ENCODE measurements at places on chromosomes 5 and 9.

GRCh38 chr5:149616727-149617285 is 35.5 kb downstream of the ARHGEF37 start:
- DNase-seq = peak; percentile 55

GRCh38 chr5:142357469-142358090 is 32.8 kb upstream of the SPRY4 start:
- peak; percentile 10 for DNase-seq

DNA sequence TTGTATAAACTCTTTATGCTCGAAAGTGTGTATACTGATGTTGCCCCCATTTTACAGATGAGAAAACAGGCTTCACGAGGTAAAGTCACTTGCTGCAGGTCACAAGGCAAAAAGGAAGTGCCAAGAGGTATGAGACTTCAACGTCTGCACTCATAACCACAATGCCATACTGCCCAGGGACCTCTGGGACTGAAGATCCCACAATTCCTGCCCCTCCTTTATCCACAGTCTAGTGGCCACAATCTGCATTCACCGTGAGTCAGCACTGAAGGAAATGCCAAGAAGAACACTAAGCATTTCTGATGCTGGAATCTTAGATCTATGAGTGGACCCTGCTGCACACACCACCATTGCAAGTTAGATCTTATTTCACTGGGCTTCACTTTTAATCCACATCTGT is 37.3 kb downstream of the MED27 start:
- no peak for DNase-seq

DNA sequence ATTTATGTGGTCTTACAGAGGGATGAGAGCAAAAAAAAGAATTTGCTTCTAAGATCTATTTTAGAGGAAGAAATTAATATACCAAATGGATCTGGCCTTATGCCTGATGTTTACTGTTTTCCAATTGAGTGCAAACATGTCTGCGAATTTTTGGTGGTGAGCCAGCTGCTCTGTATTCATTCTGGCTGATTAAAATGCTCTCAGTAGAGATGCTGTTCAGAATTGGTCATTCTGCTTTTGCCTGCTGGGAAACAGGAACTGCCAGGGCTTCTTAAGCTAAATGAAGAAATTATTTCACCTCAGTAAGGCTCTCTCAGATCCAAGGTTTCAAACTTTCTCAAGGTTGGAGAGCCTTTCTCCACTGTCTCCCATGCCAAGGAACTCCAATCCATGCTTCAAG is 132.0 kb upstream of the SV2C start:
- no peak for DNase-seq

DNA sequence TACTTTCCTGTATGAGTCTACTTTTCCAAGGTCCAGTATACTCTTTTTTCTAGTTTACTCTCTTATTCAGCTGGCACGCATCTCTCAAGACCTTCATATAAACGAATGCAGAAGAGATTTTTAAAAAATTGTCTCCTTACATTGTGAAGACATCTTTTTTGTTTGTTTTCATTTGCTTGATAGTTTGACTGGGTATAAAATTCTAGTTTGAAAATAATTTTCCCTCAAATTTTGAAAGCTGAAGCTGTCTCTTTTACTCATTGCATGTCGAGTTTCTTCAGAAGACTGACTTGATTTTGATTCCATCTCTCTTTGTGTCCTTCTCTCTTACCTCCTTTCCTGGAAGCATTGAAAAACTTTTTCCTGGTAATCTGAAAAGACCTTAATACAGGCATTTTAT is 3.1 kb upstream of the PCDHB11 start:
- DNase-seq = no peak

- DNase-seq = no peak
Observed at GRCh38 chr5:93731987-93732386, 9.4 kb downstream of the POU5F2 start.

- DNase-seq = no peak
Observed at GRCh38 chr9:96350866-96351265, 32.6 kb downstream of the SLC35D2 start.

DNA sequence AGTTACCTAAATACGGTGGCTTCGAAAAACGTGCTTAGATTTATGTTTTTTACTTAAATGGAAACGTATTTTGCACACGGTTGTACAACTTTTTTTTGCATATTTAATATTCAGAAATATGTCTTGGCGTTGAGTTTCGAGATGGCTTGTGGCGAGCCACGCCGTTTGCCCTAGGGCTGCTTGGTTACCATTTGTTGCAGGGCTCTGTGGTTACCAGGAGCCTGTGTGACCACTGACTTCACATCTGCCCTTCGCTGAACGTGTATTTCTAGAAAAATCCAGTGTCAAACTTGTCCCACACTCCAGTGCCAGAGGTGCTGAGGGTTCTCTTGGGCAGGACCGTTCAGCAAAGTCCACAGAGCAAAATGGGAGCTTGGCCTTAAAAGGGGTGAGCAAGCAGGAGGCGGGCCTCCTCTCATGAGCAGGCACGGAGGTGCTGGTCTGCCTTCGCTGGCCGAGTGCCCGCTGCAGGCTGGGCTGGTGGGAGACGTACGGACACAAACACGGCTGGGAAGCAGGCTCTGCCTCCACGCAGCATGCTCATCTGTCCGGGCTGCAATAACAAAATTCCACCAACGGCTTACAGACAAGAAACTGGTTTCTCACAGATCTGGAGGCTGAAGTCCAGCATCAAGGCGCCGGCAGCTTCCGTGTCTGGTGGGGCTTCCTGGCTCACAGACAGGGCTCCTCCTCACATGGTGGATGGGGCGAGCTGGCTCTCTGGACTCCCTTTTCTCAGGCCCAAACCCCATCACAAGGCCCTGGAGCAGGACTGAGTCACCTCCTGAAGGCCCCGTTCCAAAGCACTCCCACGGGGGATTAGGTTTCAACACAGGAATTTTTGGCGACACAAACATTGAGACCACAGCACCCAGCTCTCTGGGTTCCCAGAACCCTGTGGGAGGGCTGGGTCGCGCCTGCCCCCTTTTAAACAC is 5.4 kb downstream of the MRPL36 start:
- no peak for DNase-seq

DNA sequence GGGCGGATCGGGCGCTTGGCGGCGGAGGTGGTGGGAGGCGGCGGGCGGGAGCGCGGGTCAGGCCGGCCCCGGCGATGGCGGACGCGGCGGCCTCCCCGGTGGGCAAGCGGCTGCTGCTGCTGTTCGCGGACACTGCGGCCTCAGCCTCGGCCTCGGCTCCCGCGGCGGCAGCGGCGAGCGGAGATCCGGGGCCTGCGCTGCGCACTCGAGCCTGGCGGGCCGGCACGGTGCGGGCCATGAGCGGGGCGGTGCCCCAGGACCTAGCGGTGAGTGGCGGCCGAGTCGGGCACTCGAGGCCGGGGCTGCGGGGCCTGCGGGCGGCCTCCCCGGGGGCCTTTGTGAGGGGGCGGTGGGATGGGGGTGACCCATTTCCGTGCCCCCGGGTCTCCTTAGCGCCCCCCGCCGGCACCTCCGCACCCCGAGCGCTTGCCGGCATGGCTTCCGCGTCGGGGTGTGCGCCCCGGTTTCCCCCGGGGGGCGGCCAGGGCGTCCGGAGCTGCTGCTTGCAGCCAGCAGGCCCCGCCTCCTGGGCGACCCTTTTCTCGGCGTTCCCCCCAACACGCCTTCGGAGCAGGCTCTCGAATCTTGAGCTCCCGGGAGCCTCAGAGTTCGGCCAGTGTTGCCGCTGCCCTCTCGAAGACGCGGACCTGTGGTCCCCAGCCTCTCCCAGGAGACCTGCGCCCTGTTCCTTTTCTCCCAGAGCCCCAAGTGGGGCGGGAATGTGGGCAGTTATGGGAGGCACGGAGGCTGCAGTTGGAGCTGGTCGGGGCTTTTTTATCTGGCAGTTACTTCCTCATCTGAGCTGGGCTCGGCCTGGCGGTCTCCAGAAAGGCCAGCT is 456 bp downstream of the KDM3B start:
- DNase-seq = peak; percentile 86

DNA sequence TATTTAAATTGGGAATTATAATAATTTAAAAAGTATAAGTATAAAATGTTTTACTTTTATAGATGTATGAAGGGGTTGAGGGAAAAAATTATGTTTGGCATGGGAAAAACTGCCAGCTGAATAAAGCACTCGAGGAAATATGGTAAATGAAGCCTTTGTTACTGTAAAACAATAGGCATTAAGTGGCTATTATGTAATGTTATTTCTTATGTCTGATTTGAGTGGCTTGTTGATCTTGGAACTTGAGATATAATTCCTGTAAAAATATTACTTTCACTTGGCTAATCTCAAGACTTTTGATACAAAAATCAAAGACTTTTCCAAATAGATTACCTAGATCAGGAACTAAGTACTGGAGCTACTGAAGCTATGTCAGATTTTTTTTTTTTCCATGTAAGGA is 182.9 kb downstream of the CD180 start:
- DNase-seq = no peak

GRCh38 chr5:132528021-132528420 is 15.3 kb downstream of the IL5 start:
- DNase-seq = no peak

GRCh38 chr9:132555528-132555927 is 26.9 kb upstream of the BARHL1 start:
- no peak for DNase-seq

- no peak for DNase-seq
Observed at GRCh38 chr5:173890195-173890991, 2.2 kb downstream of the CPEB4 start.

DNA sequence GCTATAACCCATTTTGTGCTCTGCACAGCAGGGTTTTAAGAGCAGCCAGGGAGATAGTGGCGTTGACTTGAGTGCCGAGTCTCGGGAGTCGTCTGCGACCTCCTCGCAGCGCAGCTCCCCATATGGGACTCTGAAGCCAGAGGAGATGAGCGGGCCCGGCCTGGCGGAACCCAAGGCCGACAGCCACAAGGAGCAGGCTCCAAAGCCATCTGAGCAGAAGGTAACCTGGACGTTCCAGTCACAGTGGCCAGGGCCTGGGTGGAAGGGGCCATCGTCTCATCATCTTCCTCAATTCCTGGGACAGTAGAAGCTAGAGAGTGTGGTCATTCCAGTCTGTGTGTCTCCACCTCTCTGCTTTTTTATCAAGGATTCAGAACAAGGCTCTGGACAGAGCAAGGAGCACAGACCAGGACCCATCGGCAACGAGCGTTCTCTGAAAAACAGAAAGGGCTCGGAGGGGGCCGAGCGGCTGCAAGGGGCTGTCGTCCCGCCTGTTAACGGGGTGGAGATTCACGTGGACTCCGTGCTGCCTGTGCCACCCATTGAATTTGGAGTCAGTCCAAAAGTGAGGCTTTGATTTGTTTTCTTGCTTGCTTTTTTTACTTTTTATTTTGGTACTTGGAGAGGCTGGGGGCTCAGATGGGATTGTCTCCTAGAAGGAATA is 20.2 kb upstream of the POMT1 start:
- DNase-seq = no peak

DNA sequence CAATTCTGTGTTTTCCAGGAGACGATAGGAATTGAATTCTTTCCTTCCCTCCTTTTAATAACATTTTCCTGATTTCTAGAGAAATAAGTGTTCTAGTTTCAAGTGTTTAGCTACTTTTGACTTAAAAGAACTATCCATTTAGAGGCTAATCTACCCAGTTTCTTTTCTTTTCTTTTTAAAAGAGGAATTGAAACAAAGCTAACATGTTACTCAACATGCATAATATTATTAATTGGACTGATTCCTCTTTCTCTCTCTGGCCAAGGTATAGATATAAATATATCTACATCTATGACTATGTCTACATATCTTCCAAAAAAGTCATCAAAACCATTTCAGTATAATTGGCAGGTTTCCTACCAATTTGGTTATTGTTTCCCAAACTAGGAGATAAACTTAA is 309.8 kb downstream of the TRPM3 start:
- no peak for DNase-seq

- DNase-seq = no peak
Observed at GRCh38 chr5:74404574-74405508, 235.7 kb downstream of the ENC1 start.

DNA sequence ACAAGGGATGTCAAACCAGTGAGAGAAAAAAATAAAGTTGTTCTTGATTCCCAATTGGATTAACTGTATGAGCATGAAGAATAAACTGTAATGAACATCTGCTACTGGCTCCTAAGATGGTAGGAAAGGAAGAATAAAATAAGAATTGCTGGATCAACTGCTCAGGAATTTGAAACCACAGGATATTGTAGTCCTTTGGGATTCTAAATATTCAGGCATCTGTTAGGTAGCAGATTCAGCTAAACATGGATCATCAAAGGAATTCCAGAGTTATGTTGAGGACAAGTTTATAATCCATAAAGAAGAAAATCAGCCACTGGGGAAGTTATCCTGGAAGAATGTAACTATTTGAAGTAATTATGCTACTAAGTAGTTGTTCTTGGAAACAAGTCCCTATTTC is 65.8 kb downstream of the ISL1 start:
- DNase-seq = no peak

DNA sequence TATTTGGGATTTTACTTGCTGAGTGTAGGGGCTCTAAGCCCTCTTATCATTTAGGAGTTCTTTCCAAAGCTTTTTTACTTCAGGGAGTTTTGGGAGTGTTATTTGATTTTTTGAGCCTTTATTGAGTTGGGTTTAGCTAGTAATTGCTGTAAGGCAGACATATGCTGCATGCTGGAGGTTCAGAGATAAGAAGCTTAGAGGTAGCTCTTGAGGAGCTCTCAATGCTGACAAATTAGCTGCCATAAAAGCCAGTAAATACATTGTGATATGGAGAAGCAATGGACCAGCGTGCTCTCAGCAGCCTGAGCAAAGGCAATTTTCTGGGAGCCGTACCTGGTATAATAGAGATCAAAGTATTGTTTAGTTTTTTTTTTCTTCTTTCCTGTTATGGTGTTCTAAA is 11.6 kb downstream of the ARHGEF28 start:
- DNase-seq = no peak

- no peak for DNase-seq
Observed at GRCh38 chr5:141915881-141916336, 7.8 kb upstream of the DELE1 start.

GRCh38 chr9:74770508-74771261 is 117.0 kb downstream of the TRPM6 start:
- DNase-seq = peak; percentile 19

GRCh38 chr5:123528878-123529277 is 16.9 kb downstream of the CSNK1G3 start:
- no peak for DNase-seq

- no peak for DNase-seq
Observed at GRCh38 chr9:135334953-135335460, 144.6 kb upstream of the PPP1R26 start.

- no peak for DNase-seq
Observed at GRCh38 chr9:38024036-38024681, 44.9 kb downstream of the SHB start.

GRCh38 chr9:134336228-134336627 is 10.0 kb downstream of the RXRA start:
- no peak for DNase-seq

DNA sequence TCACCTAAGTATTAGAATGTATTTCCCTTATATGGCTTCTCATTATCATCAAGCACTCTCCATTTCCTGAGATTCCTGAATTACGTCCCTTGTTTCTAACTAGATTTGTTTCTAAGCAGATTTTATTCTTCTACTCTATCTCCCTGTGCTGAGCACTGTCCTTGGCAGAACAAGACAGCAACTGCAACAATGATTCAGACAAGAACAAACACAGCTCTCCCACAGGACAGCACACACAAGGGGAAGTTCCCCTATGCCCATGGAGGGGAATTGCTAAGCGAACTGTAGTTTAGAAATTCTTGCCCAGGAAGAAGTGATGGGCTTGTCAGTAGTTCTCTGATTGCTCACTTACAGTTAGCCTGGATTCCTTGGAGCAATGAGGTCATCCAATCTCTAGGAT is 759.9 kb downstream of the DTWD2 start:
- no peak for DNase-seq

GRCh38 chr5:148904440-148904839 is 78.0 kb downstream of the ADRB2 start:
- DNase-seq = no peak

Measured in activated T-cell treated with anti-CD3 and anti-CD28 coated beads, Interleukin-2, amount 50 U/mL, for 72 hours (primary cell).